SJCRH30 (cell line): ENCODE measurements at places on chromosomes 2 and 18. TPM values are rescaled to one million over a fixed set of nuclear protein-coding genes. Genes with fewer than 3 reads are reported as not detected.

The IL36RN gene
- total RNA-seq, result not detected in 2 replicates

The FAP gene
- 1.1 and 3.6 TPM in 2 replicates for total RNA-seq

The LRRC30 gene
- total RNA-seq, result not detected in 2 replicates

The SIX3 gene
- 1.8 and 2.0 TPM in 2 replicates for total RNA-seq

The COL3A1 gene
- 19.2 and 19.3 TPM in 2 replicates for total RNA-seq

The EIF2AK3 gene
- 20.8 and 26.3 TPM in 2 replicates for total RNA-seq

The LRRTM4 gene
- total RNA-seq, result not detected in 2 replicates

The CTLA4 gene
- total RNA-seq, result 0.10 TPM in 1 of 2 replicates, not detected in the other

The GREB1L gene
- total RNA-seq, result not detected in 2 replicates

The TBC1D8 gene
- total RNA-seq, result 8.8 TPM in 2 replicates

The LIMS4 gene
- total RNA-seq, result 1.5 and 2.0 TPM in 2 replicates

The TRIM43 gene
- total RNA-seq, result not detected in 2 replicates

The TUBA4B gene
- total RNA-seq, result 0.08 TPM in 1 of 2 replicates, not detected in the other

The TACR1 gene
- not detected in 2 replicates for total RNA-seq

The SANBR gene
- 16.8 and 21.6 TPM in 2 replicates for total RNA-seq

The COBLL1 gene
- 12.5 and 16.2 TPM in 2 replicates for total RNA-seq

The THADA gene
- 32.5 and 35.7 TPM in 2 replicates for total RNA-seq

The ANKRD29 gene
- total RNA-seq, result 3.9 TPM in 2 replicates

The ATP6V1B1 gene
- total RNA-seq, result 1.6 and 2.0 TPM in 2 replicates

The ALLC gene
- not detected in 2 replicates for total RNA-seq
